ENCODE measurements at places on chromosomes 6 and 20.

DNA sequence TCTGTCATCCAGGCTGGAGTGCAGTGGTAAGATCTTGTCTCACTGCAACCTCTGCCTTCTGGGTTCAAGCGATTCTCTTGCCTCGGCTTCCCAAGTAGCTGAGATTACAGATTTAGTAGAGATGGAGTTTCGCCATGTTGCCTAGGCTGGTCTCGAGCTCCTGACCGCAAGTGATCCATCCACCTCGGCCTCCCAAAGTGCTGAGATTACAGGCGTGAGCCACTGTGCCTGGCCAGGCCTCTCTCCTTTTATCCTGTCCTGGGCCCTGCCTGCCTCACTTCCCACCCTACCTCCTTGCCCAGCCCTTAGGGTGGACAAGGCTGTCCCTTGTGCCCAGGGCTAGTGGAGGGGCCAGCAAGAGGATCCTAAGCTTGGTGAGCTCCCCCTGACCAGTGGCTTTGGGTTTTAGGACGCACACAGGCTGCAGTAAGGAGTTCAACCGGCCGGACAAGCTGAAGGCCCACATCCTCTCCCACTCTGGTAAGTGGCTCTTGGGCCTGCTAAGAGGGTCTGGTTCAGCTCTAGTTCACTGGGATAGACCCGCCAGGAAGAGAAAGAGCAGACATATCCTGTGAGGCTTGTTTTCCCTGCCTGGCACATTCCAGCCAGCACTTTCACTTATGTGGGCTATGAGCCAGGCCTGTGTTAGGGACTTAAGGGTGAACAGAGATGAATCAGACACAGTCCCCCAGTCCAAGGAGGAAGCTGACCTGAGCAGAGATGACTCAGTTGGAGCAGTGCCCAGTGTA, 21.9 kb upstream of the CHMP4B start:
- no peak for DNase-seq

DNA sequence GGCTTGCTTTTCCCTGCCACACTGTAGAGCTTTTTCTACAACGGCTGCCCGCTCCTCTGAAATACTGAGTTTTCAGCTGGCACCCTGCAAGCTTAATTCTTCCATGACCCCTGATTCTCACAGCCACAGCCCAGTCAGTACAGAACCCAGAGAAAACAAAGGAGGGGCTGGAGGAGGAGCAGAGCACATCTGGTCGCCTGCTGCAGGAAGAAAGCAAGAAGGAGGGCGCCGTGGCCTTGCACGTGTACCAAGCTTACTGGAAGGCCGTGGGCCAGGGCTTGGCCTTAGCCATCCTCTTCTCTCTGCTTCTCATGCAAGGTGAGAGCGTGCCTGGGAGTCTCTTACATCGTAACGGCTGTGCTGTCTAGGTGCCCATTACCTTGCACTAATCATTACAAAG, 11.3 kb downstream of the DLK2 start:
- DNase-seq, result no peak

- no peak for DNase-seq
Observed at GRCh38 chr6:109531446-109531845, 48.4 kb upstream of the ZBTB24 start.

DNA sequence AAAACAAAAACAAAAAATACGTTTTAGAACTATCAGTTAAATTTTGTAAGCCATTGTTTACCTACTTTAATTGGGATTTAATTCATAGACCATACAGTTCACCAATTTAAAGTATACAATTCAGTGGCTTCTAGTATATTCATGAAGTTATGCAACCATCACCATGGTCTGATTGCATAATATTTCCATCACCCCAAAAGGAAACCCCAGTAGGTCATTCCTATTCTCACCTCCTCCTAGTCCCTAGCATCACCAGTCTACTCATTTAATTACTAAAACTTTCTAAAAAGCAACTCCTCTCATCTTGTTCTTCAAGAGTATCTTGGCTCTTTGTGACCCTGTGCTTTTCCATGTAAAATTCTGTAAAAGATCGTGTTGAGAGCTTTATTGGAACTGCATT, 60.2 kb downstream of the ASXL1 start:
- DNase-seq, result no peak

DNA sequence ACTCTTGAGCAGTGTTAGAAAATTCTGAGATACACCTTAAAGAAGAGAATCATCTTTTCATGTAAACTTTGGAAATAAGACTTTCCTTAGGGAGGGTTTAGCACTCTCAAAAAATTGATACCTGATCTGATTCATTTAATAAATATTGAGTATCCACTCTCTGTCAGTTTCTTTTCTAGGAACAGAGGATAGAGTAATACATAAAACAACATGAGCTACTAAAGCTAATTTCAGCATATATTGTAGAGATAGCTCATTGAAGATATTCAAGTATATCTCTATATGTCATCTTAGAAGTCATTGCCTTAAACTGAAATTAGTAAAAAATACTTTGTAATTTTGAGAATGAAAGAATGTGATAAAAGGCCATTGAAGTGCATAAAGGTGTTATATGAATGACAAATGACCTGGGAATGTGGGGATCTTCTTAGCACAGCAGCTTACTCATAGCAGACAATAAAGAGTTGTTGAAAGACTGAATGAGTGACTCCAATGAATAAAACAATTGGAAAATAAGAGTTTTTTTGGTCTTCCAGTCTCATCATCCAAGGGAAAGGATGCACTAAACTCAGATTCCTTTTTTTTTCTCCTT, 29.2 kb downstream of the RHAG start:
- no peak for DNase-seq

DNA sequence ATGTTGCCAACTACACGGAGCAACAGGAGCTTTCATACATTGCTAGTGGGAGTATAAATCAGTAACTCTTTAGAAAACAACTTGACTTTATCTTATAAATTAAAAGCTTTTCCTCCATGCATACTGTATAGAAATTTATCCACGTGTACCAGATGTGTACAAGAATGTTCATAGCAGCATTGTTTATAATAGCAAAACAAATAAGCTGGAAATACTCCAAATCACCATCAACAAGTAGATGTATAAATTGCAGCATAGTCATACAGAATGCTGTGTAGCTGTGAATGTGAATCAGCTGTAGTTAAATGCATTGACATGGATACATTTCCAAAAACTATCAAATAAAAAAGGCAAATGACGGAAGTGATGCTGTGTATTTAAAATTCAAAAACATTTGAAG, 6.0 kb downstream of the PSMF1 start:
- no peak for DNase-seq
